ENCODE measurements at places on chromosomes 1 and 21.

GRCh38 chr1:22117238-22117637, 25.7 kb downstream of the WNT4 start:
- DNase-seq = no peak

GRCh38 chr1:47334765-47335435, 1.3 kb downstream of the CMPK1 start:
- DNase-seq = no peak

DNA sequence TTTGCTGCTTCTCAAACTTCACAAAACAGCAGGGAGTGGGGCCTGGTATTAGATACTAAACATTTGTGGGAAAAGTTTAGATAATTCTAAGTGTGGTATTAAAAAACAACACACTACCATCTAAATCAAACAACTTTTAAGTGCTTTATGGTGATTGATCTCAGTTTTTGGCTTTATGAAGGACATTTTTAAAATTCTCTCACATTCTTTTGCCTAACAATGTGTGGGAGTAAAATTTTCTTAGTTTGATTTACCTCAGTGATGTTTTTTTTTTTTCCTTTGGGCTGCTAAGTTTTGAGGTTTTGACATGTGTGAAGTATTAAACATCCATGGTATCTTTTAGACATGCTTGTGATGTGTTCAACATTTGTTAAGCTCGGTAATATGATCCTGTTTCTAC, 116.2 kb downstream of the DISP1 start:
- no peak for DNase-seq

- DNase-seq = no peak
These were observed 6.3 kb downstream of the KIF21B start for GRCh38 chr1:201016943-201017827.

DNA sequence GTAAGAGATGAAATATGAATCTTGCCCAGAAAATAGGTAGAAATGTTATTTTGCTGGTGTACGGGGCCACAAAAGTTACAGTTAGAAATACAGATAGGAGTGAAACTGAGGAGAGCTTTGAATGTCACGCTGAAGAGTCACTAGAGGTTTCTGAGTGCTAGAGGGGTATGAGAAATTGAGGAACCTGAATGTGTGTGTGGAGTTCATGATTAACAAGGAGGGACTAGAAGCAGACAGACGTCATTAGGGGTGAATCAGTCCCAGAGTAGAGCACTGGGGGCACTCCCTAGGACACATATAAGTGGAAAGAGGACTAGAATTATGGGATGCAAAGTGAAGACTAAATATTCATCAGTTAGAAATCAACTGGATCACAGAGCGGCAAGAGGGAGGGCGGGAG, 188.9 kb upstream of the MAP1LC3C start:
- no peak for DNase-seq

GRCh38 chr1:112462953-112463279, 45.8 kb upstream of the WNT2B start:
- DNase-seq = no peak

- DNase-seq = no peak
These were observed 318.4 kb upstream of the RGS18 start for GRCh38 chr1:191839891-191840290.

- no peak for DNase-seq
These were observed 6.0 kb upstream of the PITHD1 start for GRCh38 chr1:23772049-23772853.

GRCh38 chr21:17931080-17931479, 111.9 kb upstream of the C21orf91 start:
- DNase-seq = no peak

DNA sequence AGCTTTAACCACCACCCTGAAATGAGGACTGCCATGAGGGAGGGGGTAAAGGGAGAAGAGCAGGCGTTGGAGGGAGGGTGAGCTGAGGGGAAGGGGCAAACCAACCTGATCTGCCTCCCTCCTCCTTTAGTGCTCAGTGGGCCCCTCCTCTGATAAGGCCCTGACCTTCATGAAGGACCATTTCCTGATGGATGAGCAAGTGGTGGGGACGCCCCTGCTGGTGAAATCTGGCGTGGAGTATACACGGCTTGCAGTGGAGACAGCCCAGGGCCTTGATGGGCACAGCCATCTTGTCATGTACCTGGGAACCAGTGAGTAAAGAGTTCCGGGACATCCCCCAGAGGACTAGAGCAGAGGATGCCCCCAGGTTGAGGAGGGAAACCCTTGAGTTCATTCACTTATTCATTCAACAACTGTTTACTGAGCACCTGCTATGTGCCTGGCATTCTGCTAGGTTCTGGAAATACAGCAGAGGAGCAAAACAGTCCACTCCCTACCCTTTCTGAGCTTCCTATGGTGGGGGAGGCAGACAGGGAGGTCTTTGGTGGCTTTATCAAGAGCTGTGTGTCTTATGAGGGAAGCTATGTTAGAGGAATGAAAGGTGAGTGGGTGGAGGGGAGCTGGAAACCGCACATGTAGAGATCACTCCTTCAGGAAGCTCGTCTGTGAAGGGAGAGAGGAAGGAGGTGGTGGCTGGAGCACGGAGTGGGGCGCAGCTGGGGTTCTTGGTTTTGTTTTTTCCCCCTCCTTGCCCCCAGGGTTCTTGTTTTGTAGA, 19.5 kb downstream of the SEMA4A start:
- DNase-seq = no peak

GRCh38 chr1:206526064-206526911, 19.0 kb downstream of the RASSF5 start:
- no peak for DNase-seq

GRCh38 chr1:87826681-87827251, 498.1 kb downstream of the LMO4 start:
- DNase-seq = no peak

DNA sequence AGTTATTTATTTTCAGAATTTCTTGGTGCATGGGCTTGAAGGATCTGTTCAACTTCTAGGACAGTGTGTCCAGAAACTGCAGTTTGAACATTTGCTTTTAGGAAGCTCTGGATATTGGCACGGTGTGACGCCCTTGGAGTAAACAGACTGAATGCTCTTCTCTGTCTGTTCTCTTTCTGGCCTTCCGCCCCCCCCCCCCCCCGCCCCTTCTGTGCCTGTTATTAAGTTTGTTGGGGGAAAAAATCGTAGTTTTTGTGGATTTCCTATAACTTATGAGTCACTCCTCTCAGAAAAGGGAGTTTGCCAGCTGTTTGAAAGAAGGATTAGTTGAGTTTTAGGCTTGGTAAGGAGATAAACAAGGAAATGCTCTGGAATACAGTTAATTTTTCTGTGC, 1.2 kb downstream of the KCTD3 start:
- DNase-seq = no peak

DNA sequence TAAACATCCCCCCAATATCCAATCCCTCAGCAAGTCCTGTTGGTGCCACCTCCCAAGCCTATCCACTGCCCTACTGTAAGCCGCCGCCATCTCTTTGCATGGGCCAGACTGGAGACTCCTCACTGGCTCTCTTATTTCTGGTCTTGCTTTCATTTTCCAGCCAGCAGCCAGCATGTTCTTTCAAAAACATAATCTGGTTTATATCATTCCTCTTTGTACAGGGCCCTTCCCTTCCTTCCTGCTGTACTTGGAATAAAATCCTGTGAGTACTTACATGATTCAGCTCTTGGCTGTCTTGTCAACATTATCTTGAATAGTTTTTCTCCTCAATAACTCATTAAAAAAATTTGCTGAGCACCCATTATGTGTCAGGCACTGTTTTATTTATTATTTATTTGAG, 28.2 kb downstream of the TLR5 start:
- no peak for DNase-seq

DNA sequence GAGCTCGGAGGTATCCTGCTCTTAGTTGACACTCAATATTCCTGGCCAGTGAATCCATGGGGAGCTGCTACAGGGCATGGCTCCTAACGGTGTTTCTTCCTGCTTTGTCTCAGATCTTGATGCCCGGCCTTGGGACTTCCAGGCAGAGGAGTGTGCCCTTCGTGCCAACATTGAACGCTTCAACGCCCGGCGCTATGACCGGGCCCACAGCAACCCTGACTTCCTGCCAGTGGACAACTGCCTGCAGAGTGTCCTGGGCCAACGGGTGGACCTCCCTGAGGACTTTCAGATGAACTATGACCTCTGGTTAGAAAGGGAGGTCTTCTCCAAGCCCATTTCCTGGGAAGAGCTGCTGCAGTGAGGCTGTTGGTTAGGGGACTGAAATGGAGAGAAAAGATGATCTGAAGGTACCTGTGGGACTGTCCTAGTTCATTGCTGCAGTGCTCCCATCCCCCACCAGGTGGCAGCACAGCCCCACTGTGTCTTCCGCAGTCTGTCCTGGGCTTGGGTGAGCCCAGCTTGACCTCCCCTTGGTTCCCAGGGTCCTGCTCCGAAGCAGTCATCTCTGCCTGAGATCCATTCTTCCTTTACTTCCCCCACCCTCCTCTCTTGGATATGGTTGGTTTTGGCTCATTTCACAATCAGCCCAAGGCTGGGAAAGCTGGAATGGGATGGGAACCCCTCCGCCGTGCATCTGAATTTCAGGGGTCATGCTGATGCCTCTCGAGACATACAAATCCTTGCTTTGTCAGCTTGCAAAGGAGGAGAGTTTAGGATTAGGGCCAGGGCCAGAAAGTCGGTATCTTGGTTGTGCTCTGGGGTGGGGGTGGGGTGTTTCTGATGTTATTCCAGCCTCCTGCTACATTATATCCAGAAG, 16.7 kb downstream of the ALX3 start:
- no peak for DNase-seq

DNA sequence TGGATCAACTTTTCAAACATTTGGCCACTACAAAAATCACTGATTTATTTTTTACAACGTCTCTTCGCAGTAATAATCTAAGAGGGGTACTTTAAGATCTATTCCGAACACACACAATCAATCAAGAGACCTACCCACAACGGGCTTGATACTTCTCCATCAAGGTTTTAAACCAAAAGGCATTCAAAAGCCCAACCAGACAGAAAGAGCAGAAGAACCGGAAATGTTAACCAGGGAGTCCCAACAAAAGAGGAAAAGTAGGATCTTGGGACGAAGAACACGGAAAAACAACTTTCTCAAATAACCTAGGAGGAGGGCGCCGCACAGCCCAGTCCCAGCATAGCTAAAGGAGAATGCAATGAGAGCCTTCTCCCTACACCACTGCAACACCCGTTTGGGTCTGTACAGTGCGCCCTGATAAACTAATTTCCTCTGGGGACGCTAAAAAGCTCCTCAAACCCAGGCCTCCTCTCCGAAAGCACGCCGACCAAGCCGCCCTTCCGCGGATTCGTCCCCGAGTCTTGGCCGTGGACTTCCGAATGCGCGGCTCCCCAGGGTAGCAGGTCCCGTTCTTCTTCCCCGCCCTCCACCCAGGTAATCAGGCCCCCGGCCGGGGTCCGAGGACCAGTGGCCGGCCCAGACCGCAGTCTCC, 623 bp downstream of the RPL22 start:
- DNase-seq = no peak

DNA sequence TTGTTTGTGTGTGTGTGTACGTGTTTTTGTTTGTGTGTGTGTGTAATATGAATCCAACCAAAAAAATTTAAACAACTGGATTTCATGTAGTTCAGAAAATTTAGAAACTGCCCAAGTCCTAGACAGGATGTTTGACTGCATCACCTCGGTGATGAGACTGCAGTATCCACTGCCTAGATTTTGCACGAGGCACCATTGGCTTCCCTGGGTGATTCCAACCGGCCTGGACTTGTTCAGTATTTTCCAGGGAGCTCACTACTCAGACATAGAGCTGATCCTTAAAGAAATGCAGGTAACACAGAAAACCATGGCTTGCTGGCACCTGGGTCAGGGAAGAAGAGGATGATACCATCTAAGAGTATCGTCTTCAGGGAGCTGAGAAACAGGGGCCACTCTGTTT, 18.2 kb upstream of the KCNK2 start:
- DNase-seq = no peak

GRCh38 chr1:10772711-10773110, 23.7 kb downstream of the CASZ1 start:
- DNase-seq = no peak
